ENCODE measurements at places on chromosomes 1 and 21.

DNA sequence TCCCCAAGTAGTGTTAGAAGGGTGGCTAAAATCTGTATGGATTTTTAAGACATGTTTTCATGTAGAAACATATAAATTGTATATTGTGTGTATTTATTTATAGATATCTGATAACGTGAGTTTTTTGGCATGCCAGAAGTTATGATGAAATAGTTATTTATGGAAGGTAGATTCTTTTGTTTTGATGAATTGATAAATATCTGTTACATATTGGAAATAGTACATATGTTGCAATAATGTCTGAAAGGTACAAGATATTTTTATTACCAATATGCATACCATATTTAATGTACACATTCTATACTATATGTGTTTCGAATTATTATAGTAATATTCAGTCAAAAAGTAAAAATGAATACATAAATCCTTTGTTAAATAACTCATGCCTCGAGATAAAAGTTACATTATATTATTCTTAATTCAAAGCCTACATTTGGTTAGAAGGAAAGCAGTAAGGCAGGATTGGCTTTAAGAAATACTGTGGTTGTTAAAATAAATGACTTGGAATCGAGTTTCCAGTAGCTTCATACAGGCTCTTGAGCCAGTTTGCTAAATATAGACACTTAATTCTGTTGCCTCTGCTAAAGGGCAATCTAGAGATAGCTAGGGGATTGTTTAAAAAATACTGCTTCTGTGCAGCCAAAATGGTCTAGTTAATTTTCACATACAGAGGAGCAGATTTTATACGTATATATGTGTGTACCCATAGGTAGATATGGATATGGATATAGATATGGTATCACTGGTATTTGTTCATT, 1175.1 kb upstream of the B3GALT2 start:
- DNase-seq: no peak

- DNase-seq: no peak
These were observed 169.7 kb upstream of the UBE2U start for GRCh38 chr1:64033667-64034220.

DNA sequence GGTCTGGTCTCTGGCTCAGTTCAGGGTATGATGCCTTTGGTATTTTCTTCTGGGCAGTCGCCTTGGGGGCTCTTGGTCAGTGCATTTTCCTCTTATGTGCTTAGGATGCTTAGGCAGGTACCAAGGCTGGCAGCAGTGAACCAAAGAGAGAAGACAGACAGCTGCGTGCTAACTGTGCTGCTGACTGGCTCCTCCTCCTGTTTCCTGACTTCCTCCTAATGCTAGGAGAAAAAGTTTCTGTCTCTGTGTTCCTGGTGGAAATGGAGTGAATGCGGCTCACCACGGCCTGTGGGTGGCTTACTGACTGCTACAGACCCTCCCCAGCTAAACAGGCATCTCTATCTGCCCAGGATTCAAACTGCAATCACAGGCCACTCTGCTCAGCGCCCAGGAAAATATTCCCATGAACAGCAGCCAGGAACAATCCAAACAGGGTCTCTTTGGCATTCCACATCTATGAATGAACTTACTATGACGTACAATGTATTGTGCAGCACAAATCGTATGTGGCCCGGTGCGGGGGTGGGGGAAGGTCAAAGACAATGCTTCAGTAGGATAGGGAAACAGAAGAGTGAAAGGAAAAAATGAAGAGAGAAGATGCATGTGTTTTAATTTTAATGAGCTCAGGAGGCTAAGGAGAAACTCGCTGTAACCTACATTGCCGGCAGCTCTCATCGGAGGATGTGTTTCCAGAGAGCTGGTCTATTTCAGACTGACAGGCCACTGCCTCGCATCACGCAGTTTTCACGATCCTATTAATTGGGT, 2.8 kb downstream of the ABCG1 start:
- DNase-seq: no peak

DNA sequence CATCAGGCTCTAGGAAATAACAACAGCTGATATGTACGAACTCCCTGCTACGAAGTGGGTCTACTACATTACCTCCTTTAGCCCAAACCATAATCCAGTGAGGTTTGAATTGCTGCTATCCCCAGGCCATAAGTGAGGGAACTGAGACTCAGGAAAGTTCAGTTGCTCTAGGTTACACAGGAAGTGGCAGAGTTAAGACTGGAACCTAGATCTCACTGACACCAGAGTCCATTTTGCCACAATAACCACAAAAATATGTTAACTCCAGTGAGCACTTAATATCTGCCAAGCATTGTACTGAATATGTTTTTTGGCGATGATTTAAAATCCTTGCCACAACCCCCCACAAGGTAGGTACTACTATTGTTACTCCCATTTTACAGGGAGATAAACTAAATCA, 8.9 kb upstream of the TADA1 start:
- DNase-seq: no peak

DNA sequence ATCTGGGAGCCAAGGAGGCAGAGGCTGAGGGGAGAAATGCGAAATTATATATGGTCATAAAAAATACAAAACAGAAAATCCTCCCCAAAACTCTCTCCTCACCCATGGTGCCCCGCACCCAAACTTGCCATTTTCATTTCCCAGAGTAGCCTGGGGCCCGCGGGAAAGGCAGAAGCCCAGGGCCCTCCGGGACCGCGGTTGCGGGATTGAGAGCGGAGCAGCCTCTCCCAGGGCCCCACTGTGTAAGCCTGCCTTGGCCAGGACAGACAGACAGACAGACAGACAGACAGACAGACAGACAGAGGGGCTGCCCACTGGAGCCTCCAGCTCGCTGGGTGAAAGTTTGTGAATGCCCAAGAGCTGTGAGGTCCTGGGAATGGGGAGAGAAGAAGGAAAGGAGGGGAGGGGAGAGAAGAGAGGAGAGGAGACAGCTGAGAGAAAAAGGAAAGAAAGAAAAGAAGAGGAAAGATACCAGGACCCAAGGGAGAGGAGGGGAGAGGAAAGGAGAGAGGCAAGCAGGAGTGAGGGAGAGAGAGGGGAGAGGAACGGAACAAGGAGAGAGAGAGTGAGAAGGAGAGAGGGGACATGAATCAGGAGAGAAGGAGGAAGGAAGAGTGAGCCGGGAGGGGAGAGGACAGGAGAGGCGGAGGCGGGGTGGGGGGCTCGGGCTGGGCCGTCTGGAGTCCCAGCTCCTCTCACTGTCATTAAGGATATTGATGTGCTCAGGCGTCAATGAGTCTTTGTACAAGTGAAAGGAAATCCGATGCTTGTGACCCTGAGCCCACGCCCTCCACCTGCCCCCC, 69.3 kb upstream of the CASZ1 start:
- DNase-seq: no peak

- no peak for DNase-seq
These were observed 1.0 kb downstream of the RD3 start for GRCh38 chr1:211490821-211491415.

GRCh38 chr21:26769613-26770188, 75.5 kb downstream of the ADAMTS1 start:
- no peak for DNase-seq

- DNase-seq: no peak
These were observed 4.8 kb upstream of the AMPD1 start for GRCh38 chr1:114700036-114700600.

DNA sequence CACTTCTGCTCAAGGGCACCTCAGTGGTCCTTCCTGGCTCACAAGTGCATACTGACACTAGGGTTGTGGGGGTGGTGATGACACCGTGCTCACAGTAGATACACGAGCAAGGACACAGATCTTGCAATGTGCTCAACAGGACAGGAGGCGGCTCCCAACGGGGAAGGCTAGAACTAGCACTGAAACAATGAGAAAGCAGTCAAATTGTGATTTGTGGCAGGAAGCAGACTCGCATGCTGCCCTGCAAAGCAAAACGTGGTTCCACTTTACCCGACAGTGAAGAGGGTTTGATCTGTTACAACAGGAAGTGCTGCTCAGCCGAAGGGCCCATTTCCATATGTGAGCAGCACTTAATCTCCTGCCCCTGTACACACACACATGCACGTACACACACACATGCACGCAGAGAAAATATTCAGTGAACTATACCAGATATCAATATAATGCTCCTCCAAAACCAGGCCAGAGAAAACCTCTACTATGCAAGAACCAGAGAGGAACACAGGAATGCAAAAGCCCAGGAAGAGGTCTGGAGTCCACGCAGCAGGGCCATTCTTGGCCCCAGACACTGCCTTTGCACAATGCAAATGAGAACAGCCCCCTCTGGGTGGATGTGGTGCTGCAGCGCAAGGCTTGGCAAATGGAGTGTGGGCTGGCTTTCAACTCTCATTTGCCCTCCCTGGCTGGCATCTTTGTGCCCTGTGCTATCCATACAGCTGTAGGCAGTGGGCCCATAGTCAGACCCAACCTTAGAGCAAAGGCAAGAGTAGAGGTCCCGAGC, 47.1 kb downstream of the KANK4 start:
- DNase-seq: no peak

GRCh38 chr1:89780721-89781120, 40.1 kb upstream of the LRRC8D start:
- no peak for DNase-seq

- DNase-seq: no peak
These were observed 58.1 kb upstream of the ANGPTL1 start for GRCh38 chr1:178928976-178929375.

GRCh38 chr1:112297536-112297935, 98.5 kb upstream of the CTTNBP2NL start:
- DNase-seq: no peak

- DNase-seq: no peak
These were observed 501.8 kb downstream of the LMO4 start for GRCh38 chr1:87830432-87830978.

DNA sequence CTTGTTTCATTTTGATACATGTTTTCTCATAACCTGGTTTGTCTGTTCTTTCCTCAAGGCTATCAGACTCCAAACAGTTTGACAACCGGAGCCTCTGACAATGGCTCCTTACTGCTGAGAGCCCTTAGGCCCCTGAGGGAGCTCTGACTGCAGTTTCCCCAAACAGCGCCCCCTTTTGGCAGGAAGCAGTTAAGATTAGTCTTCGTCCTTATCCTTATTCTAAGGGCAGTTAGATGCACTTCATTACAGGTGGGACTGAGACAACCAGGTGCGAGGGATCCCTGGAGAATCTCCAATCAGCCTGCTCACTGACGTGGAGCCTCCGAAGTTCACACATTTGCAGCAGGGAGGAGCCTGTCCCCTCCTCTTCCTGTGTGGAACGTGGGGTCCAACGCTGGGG, 393.1 kb downstream of the BRINP3 start:
- peak; percentile 72 for DNase-seq

DNA sequence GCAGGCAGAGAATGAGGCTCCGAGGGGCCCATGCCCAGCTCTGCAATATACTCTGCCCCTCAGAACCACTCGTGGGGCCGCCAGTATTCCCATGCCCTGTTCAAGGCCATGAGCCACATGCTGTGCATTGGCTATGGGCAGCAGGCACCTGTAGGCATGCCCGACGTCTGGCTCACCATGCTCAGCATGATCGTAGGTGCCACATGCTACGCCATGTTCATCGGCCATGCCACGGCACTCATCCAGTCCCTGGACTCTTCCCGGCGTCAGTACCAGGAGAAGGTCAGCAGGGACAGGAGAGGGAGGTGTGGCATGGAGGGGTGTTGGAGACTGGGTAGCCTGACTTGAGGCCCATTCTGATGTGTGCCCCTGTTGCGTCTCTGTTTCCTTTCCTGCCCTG, 7.2 kb downstream of the HCN3 start:
- no peak for DNase-seq

- DNase-seq: no peak
These were observed 82.7 kb downstream of the KCND3 start for GRCh38 chr1:111906816-111907215.

DNA sequence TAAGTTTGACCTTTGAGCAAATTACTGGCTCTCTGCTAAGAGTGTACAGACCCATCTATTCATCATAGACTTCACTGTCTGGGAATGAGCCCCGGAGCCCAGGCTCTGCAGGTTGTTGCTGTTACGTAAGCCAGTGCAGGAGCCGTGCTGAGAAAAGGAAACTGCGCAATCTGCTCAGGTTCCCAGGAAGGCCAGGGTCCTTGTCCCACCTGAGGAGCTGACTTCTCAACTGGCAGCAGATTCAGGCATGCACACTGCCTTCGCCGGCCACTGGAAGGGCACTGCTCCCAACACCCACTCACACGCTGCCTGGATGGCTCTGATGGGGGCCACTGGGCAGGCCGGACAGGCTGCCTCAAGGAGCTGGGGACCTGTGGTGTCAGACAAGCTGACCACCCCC, 19.5 kb downstream of the RCAN1 start:
- no peak for DNase-seq

- DNase-seq: no peak
These were observed 93.5 kb downstream of the SIK1 start for GRCh38 chr21:43333298-43334062.

GRCh38 chr1:151803164-151803563, 2.1 kb downstream of the LINGO4 start:
- no peak for DNase-seq

DNA sequence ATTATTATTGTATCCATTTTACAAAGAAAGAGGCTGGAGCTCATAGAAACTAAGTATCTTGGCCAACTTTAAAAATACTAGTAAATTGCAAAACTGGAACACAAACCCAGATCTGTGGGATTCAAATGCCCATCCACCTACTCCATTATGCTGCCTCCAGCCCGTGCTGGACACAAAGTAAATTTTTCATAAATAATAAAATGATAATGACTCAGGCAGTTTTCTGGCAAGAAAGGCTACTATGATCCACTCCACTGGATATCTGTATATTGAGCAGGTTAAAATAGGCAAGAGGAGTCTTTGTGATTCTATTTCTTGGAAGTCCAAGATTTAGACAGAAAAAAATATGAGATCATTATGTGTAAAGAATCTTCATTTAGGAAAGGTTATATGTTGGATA, 138.3 kb upstream of the DUSP10 start:
- no peak for DNase-seq

DNA sequence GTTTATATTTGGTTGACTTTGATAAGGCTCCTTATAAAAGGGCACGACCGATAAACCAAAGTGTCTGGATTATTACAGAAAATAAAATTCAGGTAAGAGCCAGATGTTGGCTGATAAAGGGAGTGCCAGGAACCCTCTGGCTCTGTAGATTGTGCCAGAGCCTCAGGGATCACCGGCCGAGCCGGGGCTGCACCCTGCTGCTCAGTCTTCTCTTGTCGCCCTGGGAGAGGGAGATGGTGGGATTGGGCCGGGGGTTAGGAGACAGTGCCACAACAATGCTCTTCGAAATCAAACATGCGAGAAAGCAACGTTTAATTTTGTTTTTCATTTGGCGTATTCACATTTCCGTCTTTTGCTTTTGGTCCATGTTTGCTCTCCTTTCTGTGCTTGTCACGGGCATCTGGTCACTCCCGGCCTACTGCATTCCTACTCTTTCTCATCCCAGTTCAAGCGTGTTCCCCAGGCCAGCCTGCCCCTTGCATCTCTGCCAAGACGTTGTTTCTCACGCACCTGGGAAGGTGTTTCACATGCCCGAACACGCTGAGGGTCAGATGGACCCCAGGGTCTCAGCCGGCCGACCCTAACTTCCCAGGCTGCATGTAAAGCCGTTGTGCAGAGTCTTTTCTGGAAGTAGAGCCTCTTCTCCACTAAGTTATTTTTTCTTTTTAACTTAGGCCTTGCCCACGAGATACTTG, 18.8 kb upstream of the C2CD2 start:
- DNase-seq: no peak
